ENCODE measurements at places on chromosomes 7 and 10.

DNA sequence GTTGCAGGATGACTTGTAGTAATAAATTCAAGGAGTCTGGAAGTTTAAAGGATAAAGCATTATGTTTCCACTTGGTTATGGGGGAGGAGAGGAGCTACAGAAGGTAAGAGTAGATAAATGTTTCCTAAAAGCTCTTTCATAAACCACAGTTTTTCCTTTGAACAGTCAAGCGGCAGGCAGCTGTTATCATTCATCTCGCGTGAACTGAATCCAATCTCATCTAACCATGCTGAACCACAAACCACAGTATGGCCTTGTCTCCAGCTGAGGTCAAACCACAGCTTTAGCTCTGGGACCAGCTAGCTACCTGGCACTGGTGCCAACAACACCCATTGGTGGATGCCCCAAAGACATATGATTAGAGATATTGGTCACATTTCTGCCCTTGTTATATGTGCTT lies 63.3 kb downstream of the NOC3L start:
- DNase-seq: no peak

GRCh38 chr10:101615525-101616116 lies 27.5 kb downstream of the DPCD start:
- no peak for DNase-seq

GRCh38 chr7:107830420-107830819 lies 27.4 kb upstream of the SLC26A3 start:
- DNase-seq: no peak

- DNase-seq: no peak
Measured at GRCh38 chr7:24540956-24541355, 32.3 kb upstream of the PALS2 start.

- no peak for DNase-seq
Measured at GRCh38 chr10:44393834-44394547, 9.1 kb upstream of the CXCL12 start.

DNA sequence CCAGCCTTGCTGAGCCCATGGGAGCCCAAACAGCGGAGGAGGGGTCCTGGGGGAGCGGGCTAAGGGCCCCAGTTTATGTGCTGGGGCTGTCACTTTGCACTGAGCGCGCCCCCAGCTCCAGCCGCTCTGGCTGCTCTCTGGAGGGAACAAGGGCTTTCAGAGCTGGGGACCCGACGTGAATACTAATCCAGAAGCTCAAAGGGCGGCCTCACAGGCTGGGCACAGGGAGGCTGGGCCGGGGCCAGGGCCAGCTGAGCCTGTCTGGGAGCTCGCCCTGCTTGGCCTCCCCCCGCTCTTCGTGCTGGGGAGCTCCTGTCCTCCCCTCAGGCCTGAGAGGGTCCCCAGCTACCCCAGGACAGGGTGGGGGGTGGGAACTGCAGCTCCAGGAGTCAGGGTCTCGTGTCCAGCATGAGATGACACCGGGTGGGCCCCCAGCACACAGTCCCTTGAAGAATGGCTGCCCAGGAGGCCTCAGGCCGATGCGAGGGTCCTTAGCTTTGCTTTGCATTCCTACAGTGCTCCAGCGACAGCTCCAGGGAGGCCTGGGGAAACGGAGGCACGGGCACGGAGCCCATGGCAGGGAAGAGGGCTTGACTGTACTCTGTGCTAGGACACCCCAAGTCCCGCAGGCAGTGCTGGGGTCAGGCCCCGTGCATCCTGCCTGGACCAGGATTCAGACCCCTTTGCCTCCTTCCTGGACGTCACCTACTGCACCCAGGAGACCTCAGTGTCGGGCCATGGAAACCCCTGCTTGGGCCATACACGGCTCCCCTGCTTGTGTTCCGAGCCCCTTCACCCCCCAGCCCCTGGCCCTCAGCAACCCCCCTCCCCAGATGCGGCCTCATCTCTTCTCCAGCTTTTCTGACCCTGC lies 5.8 kb upstream of the AMZ1 start:
- no peak for DNase-seq

GRCh38 chr7:151742713-151743480 lies 134.0 kb downstream of the PRKAG2 start:
- DNase-seq: no peak

DNA sequence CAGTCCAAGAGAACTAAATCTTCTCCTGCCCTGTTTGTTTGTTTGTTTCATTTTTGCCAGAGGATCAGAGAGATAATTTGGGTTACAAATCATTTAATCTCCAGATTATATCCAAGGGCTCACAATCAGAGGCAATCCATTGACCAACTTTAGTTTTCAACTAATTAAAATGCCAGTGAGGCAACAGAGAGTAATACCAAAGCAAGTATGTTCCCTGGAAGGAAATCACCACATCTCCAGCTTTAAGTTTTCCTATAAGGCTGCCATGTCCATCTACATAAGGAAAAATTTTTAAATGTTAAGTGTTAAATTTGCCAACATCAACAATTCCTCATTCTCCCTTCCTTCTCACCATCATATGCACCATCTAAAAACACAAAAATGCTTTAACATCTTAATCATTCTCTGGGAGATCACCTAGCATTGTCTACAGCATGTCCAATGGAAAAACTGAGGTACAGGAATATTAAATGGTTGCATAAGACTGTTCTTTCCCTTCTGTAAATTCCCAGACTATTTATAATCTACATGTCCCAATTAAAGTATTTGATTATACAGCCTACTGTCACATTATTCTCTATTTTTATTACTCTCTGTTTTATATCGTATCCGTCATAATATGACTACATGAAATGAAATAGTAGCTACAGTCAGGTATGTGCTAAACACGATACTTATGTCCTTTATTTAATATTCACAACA lies 14.1 kb downstream of the USP54 start:
- DNase-seq: no peak

GRCh38 chr10:35642035-35642792 lies at the start of gene FZD8:
Gene FZD8, minus strand, starts transcription at chr10:35642296. Its CDS starts 867 bp downstream, at chr10:35641429.
- DNase-seq: peak; percentile 34

- peak; percentile 58 for DNase-seq
Measured at GRCh38 chr10:70602665-70603448, at the start of gene PRF1. Gene PRF1, minus strand, starts transcription at chr10:70602741. Its CDS starts 1,839 bp downstream, at chr10:70600902.

DNA sequence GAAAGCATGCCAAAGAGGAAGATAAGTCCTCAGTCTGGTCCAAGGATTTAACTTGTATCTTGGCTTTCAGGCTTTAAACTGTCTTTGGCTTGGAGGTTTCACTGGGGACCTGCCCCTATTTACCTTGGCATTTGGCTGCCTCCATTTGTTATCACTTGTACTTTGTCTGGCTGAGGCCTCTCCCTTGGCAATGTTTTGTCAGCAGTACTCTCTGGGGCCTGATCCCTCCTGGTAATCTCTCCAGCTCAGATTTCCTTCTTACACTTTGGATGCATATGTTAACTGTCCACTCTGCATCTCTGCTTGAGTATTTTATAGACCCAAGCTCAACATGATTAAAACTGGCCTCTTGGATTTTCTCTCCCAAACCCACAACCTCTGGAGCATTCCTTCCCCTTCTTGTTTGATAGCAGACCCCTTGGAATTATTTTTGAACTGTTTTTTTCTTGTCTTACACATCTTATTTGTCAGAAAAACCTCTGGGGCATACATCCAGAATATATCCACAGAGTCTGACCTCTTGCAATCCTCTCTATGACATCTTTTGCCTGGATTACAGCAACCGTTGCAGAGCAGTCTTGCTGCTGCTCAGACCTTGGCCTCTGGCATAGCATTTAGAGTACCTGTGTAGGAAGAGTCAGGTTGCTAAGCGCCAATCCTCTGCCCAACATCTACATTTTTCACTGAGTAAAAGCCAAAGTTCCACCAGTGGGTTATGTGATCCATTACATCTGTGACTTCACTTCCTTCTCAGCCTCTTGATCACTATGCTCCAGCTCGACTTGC lies 35.2 kb downstream of the ZNF487 start:
- DNase-seq: no peak

DNA sequence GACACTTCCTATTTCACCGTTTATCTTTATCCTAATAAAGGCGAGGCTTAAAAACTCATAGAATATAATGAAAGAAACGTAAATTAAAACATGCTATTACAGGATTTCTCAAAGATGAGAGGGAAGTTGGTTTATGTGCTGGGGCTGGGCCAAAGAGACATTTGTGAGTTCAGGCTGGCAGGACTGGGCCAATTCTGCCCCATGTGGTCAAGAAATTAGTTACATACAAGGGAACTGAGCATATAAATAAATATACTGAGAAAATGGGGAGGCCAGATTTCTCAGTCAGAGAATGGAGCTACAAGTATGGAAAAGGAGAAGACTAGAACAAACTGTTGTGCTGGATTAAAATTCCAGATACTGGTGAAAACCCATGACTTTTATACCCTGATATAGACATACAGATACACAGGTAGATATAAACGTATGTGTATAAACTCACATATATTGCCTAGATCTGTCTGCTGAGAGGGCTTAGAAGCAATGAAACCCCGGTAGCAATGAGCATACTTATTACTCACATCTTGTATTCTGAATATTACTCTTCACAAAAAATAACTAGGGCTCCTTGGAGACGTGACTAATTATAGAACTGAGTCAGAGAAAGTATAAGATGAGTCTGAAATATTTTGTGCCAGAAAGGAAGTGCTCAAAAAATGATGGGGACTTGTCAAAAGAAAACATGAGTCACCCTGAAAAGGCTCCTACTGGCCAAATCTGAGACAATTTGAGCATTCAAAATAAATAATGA lies 155.7 kb upstream of the FGFR2 start:
- no peak for DNase-seq

DNA sequence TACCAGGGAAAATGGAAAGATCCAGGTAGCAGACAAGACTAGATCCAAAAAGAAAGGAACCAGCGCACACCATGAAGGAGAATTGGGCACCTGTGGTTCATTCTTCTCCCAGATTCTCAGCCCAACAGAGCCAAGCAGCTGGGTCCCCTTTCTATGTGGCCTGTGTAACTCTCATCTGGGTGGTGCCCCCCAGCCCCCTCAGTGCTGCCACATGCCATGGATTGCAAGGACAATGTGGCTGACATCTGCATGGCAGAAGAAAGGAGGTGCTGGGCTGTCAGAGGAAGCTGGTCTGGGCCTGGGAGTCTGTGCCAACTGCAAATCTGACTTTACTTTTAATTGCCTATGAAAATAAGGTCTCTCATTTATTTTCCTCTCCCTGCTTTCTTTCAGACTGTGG lies 21.4 kb downstream of the PRSS2 start:
- DNase-seq: no peak

DNA sequence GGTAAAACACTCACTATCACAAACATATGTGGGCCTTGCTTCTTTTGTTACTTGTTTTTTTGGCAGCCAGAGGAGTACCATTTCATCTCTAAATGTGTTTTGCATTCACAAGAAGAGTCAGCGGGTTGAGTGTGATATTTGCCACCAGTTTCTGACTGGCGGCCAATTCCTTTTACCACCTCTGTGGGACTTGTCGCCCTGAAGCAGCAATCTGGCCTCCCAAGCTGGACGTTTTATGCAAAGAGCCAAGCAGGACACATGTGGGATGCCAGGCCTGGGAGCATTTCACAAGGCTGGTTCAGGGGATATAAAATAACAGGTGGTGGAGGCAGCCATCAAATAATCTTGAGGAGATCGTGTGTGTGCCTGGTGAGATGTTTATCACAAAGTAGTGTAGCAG lies 61.8 kb upstream of the TRIL start:
- no peak for DNase-seq

DNA sequence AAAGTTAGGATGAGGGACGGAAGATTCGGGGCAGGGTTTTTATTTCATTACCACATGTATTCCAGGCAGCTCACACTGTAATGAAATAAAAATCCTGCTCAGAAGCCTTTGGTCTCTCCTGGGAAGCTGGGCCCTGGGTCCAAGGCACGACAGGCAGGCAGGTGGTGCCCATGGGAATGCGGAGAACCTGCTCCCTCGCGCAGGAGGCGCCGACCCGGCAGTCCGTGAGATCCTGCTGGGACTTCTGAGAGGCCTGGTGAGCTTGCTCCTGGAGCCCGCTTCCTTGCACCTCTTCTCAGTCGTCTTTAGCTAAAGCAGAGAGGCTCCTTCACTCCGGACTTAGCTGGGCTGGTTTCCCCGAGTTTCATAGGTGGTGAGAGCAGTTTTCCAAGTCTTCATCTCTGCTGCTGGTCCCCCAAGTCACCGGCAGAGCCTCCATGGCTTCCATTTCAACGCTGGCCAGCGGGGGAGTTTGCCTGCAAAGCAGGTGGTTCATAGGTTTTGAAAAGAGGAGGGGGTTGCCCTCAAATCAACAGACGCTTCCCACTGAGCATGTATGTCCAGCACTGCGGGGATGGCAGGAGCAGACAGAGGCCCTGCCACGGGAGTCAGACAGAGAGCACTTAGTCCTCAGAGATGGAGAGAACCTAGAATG lies 24.5 kb downstream of the IL15RA start:
- DNase-seq: no peak

DNA sequence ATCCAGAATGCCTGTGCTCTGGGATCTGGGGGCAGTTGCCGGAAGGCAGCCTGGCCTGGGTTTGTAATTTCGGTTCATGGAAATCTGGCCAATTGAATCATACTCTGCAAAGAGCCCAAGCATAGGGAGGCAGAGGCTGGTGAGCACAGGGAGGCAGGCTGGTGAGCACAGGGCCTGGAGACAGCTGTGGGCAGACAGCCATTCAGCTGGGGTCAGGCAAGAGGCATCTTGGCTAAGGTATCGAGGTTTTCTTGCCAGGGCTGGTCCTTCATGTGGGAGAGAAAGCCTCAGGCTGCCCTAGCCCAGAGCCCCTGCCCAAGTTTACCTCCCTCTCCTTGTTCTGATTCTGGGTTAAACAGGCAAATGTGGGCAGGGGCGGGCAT lies 63.7 kb upstream of the BAIAP2L1 start:
- DNase-seq: no peak

GRCh38 chr10:17122726-17123661 lies 6.6 kb downstream of the CUBN start:
- no peak for DNase-seq

DNA sequence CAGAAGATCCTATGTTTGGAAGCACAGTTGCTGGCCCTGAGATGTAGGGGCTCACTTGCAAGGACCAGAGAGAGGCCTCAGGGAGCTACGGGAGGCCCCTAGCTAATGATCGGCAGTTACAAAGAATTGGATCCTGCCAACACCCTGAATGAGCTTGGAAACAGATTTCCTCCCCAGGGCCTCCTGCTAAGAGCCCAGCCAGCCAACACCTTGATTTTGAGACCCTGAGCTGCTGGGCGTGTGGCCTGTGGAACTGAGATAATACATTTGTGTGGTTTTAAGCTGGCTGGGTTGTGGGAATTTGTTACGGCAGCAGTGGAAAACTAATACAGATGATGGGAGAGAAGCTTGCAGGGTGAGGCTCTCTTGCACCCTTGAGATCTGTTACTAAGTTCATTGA lies 3.9 kb downstream of the DOCK1 start:
- no peak for DNase-seq

GRCh38 chr10:71480662-71481061 lies 83.9 kb downstream of the CDH23 start:
- DNase-seq: no peak

GRCh38 chr7:26245150-26245549 lies 43.6 kb downstream of the CBX3 start:
- DNase-seq: no peak

GRCh38 chr10:131495224-131495623 lies 183.7 kb upstream of the TCERG1L start:
- no peak for DNase-seq

GRCh38 chr10:557792-558328 lies 131.6 kb downstream of the DIP2C start:
- DNase-seq: no peak

- no peak for DNase-seq
Measured at GRCh38 chr10:24465124-24465874, 256.4 kb downstream of the KIAA1217 start.

Measured in effector CD8-positive, alpha-beta T cell (primary cell).